ENCODE measurements at places on chromosomes 7 and 10.

DNA sequence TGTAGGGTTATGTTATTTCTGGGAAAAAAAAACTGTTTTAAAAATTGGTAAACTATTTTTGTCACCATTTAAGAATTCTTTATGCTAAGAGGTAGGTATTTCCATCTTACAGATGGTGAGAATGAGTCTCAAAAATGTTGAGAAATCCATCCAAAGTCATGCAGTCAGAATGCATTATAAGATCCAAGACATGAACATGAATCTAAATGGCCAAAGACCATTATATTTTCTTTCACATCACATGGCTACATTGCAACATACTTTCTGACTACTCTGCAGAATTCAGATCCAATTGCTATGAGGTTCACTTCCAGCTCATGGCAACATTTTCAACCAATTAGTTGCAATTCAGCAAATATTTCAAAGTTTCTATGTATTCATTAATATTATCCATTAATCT is 181.2 kb downstream of the TWIST1 start:
- no peak for DNase-seq

DNA sequence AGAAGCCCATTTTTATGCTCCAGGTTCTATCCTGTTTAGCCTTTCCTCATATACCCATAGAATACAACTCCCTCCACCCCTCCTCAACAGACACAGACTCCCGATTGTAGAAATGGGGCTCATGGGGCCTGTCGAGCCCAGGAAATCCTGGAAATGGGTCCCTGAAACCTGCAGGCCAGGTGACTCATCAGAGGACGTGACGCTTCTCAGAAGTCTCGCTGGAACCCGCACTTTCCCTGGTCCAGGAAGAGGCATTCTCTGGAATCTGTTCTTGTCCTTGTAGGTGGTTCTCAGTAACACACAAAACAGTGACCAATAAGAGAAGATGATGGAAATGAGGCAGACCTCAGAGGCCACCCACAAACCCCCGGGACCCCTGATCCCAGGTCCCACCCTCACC is 244.8 kb upstream of the PPP2R2D start:
- DNase-seq, result no peak

DNA sequence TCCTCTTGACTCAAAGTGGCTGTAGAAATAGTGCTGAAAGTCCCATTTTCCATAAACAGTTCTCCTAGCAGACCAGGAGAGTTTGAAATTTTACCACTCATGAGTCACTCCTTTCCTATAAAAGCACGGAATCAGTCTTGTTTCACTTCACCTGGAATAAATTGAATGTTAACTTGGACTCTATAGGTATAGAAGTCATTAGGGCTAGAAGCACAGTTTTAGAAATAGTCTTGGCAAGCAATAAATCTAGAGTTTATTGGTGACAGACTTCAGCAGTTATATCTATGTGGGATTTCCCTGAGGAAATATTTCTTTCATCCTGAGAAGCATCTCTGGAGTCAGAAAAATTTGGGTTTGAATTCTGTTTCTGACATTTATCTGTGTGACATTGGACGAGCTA is 212.4 kb downstream of the RNLS start:
- DNase-seq, result no peak

GRCh38 chr10:95291365-95292039 is 699 bp upstream of the PDLIM1 start:
- DNase-seq, result no peak

DNA sequence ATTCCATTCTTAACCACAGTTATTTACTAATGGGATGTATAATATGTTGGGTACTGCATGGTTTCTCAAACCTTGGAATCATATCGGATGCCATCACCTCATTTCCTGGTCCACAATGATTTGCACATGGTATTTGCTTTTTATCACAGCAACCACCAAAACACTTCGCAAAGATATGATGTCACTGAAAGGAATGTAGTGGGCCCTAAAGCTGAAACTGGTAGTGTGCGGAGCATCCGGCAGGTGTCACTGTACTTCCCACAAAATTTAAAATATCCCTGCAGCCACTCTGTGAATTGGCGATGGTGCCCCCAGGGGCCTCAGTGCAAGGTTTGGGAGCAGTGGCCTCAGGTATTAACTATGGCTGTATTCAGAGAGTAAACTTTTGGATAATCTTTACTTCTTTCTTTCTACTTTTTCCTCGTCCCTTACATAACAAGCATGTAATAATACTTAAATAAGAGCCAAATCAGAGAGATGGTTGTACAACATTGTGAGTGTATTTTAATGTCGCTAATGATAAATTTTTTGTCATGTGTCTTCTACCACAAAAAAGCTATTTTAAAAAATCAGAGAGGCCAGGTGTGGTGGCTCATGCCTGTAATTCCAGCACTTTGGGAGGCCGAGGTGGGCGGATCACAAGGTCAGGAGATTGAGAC is 66.2 kb downstream of the FAM241B start:
- no peak for DNase-seq

DNA sequence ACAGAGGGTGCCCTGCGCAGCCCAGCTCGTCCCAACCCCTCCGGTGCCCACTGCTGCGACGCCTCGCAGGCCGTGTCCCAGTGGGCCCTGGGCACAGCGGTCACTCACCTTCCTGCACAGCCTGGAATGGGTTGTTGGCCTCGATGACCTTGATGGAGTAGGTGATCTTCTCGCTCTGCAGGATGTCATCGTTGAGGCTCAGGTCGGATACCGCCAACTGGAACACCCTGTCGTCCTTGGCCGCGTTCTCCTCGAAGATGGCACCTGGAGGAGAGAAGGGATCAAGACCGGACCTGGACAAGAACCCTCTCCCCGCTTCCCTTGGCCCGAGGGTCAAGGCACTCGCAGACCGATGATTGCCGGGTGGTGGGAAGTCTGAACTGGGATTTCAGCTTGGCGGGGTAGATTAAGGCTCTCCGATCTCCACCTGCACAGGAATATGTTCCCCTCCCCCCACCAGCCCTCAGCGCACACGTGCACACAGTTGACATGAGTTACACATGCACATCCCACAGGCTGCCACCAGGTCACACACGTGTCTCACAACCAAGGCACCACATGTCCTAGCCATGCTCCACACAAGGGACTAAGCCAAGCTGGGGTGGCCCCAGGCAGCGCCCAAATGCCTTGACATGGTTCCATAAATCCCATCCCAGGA is 2.6 kb downstream of the GRID1 start:
- peak; percentile 48 for DNase-seq

- DNase-seq, result peak; percentile 69
Observed at GRCh38 chr7:88344956-88345832, 38.5 kb upstream of the STEAP4 start.
